Aorta (tissue), 5 donors: ENCODE measurements at places on chromosomes 16 and 17. TPM values are rescaled to one million over a fixed set of nuclear protein-coding genes. Genes with fewer than 3 reads are reported as not detected.

The EMP2 gene
- 133 TPM for total RNA-seq

The ZG16 gene
- not detected for total RNA-seq

DNA sequence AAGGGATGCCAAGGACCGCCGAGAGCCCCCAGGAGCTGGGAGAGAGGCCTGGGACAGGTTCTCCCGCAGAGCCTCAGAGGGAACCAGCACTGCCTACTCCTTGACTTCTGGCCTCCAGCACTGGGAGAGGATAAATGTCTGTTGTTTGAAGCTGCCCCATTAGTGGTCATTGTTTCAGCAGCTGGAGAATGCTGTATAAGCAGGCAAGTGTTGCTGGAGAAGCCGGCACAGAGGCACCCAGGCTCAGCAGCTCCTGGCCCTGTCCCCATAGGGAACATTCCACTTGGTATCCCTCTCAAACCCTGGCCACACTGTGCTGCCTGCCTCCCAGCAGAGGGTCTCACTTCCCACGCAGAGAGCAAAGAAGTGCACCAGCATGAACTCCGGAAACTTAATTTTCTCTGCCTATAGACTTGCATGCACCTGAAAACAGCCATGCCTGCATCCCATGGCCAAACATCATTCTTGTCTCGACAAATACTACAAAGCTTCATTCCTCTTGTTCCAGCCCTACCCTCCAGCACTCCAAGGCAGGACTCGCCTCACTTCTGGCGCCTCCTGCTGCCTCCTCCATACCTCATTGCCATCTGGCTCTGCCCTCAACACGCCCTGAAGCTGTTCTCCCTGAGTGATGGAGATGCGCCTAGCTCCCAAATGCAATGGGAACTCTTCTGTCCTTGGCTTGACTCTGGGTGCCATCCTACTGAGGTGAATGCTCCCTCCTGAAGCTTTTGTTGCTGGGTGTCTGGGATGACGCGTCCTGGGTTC, 88.1 kb downstream of the DNAH17 start:
- H3K36me3 ChIP-seq: no peaks in the 10 kb centered on the region
- H3K27ac ChIP-seq: no peak overlapping the region
- no peak for DNase-seq
- H3K4me3 ChIP-seq: no peak overlapping the region

The CCL7 gene
- total RNA-seq: not detected

DNA sequence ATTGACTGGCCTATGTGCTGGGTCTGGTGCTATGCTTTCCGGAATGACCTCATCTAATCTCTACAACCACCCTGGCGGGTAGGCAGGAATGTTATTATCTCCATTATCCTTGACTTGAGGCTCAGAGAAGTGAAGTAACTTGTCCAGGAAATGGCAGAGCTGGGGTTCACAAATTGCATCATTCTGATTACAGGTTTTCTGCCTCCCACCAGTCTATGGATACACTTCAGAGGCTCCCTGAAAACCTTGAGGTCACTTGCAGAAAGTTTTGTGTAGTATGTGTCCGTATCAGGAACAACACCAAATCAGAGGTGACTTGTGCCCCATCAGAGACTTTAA, 19.1 kb downstream of the NOD2 start:
- no peaks in the 10 kb centered on the region for H3K4me1 ChIP-seq
- H3K36me3 ChIP-seq: no peaks in the 10 kb centered on the region
- no peak for DNase-seq
- no peaks in the 10 kb centered on the region for H3K27me3 ChIP-seq
- no peak overlapping the region for H3K27ac ChIP-seq

The SDK2 gene
- 5.3 TPM for total RNA-seq

GRCh38 chr16:13634253-13634652, 285.7 kb upstream of the ERCC4 start:
- DNase-seq: no peak
- H3K36me3 ChIP-seq: no peaks in the 10 kb centered on the region
- no peaks in the 10 kb centered on the region for H3K27me3 ChIP-seq
- no peaks in the 10 kb centered on the region for H3K4me1 ChIP-seq

GRCh38 chr17:36544307-36545076, at the start of gene GGNBP2:
Gene GGNBP2, plus strand, starts transcription at chr17:36544919. Its CDS starts 806 bp downstream, at chr17:36545725.
- H3K27me3 ChIP-seq: no peaks in the 10 kb centered on the region
- peak within 1 kb of the TSS; percentile 84 for H3K4me3 ChIP-seq
- DNase-seq: peak; percentile 97
- no peaks in the 10 kb centered on the region for H3K36me3 ChIP-seq
- H3K4me1 ChIP-seq: no peaks in the 10 kb centered on the region
- peak within 1 kb of the TSS; percentile 97 for H3K27ac ChIP-seq

The KIF2B gene
- not detected for total RNA-seq

DNA sequence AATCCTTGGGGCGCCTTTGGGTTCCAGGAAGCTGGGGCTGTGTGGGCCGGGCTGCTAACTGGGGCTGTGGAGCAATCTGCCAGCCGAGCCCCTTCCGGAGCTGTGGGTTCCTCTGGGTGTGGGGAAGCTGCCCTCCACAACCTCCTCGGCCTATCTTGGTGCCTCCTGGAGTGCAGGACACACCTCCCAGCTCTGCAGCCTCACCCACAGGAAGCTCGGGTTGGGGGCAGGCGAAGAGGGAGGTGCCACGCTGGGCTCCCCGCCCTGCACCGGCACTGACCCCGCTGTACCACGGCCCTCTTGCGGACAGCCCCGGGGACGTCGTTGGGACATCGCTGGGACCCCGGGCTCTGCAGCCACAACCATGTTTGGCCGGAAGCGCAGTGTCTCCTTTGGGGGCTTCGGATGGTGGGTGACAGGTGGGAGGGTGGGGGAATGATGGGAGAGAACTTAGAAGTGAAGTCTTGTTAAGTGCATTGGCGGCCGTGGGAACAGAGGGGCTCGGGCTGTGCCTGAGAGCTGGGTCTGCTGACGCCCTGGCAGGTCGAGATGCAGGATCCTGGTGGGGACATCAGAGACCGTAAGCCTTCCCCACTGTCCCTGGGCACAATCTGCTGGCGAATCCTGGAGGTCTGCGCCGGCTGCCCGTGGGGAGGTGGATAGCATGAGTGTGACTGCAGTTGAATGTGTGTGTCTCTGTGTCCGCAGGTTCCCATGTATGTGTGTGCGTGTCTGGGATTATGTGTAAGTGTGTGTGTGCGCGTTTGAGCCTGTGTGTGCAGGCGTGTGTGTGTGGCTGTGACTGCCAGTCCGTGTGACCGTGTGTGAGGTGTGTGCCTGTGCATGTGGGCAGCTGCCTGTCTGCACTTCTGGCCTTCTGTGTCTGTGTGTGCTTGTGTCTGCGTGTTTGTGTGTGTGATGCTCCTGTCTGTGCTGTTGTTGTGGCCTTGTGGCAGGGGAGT, at the start of gene RAP1GAP2:
Gene RAP1GAP2 (plus strand): TSS at position 275 of the 962 bp plus-strand sequence. CDS start 90 bp downstream, at position 365.
- H3K27me3 ChIP-seq: no peaks in the 10 kb centered on the region
- DNase-seq: peak; percentile 84
- H3K36me3 ChIP-seq: no peaks in the 10 kb centered on the region

- H3K4me3 ChIP-seq: no peak overlapping the region
- DNase-seq: no peak
- no peaks in the 10 kb centered on the region for H3K27me3 ChIP-seq
- H3K4me1 ChIP-seq: no peaks in the 10 kb centered on the region
These were observed 10.9 kb downstream of the LLGL2 start for GRCh38 chr17:75536366-75536765.

- no peaks in the 10 kb centered on the region for H3K4me1 ChIP-seq
- DNase-seq: no peak
- H3K27ac ChIP-seq: no peak overlapping the region
- H3K27me3 ChIP-seq: no peaks in the 10 kb centered on the region
- no peaks in the 10 kb centered on the region for H3K36me3 ChIP-seq
These were observed 92.2 kb downstream of the HS3ST3A1 start for GRCh38 chr17:13509527-13509926.

- no peaks in the 10 kb centered on the region for H3K4me1 ChIP-seq
- H3K36me3 ChIP-seq: no peaks in the 10 kb centered on the region
These were observed 18.4 kb upstream of the UBE2I start for GRCh38 chr16:1290860-1291575.

The SPATA32 gene
- total RNA-seq: not detected

GRCh38 chr17:37781451-37781850, 36.6 kb upstream of the HNF1B start:
- no peaks in the 10 kb centered on the region for H3K27me3 ChIP-seq
- no peak overlapping the region for H3K27ac ChIP-seq
- H3K4me1 ChIP-seq: no peaks in the 10 kb centered on the region

The FBXO47 gene
- not detected for total RNA-seq

The CDK5R1 gene
- 0.90 TPM for total RNA-seq

DNA sequence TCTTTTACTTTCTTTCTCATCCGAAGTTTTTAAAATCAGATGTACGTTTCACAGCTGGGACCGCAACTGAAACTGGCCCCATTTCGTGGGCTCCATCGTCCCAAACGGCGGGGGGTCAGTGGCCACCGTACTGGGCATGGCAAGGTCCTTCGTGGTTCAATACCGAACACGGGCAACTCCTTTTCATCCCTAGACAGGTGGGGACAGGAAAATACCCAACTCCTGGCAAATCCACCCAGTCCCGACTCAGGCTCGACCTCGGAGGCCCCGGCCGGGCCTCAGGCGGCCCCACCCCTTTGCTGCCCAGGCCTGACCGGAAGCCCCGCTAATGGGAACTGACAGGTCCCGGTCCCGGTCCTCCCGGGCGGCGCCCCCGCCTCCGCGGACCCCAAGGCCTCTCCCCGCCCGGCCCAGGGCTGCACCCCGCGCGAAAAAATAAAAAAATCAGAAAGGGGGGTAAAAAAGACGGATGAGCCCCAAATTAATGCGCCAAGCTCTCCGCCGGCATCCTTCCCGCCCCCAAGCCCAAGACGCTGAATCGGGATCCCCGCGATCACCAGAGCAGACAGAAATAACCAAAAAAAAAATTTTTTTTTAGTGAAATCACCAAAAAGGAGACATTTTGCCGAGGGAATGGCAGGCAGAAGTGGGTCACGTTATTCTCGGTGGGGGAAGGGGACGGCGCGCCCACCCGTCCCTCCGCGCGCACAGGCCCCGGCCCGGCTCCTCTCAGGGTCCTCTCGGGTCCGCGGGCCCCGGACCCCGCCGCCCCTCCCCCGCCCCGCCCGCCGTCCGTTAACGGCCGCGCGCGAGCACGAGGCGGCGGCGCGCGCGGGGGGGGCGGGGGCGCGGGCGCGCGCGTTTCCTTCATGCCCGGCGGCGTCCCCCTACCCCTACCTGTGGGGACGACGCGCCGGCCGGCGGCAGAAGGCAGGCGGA, 562 bp downstream of the ZC3H7A start:
- peak overlapping the region; percentile 94 for H3K4me3 ChIP-seq
- no peaks in the 10 kb centered on the region for H3K27me3 ChIP-seq
- H3K4me1 ChIP-seq: no peaks in the 10 kb centered on the region
- H3K36me3 ChIP-seq: no peaks in the 10 kb centered on the region
- H3K27ac ChIP-seq: peak overlapping the region; percentile 90
- DNase-seq: peak; percentile 86

DNA sequence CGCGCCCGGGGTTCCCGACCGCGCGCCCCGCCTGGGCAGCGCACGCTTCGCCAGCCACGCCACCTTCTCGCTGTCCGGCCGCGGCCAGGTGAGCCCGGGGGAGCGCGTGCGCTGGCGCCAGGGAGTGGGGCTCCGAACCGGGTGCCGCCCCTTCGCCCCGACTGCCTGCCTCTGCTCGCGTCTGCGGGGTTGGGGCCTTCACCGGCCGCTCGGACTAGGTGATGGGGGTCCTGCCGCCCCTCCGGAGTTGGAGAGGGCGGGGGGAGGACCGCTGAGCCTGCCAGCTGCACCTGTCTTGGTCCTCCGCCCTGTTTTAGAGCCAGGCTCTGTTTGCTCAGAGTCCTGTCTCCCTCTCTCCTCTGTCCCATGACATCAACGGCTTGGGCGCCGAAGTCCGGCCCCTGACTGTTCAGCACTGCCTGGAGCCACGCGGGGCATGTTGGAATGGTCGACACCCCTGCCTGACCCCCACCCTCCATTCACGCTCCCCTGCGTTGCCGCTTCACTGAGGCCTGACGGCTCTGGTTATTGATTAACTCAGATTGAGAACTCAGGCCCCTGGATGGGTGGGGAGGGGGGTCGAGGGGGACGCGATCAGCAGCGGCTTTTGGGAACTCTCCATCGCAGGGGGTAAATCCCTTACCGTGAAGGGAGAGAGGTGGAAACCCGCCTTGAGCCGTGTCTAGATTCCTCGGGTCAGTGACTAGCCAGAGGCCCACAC, 748 bp downstream of the SMTNL2 start:
- H3K4me1 ChIP-seq: no peaks in the 10 kb centered on the region
- no peak overlapping the region for H3K4me3 ChIP-seq
- DNase-seq: peak; percentile 37
- no peaks in the 10 kb centered on the region for H3K36me3 ChIP-seq

DNA sequence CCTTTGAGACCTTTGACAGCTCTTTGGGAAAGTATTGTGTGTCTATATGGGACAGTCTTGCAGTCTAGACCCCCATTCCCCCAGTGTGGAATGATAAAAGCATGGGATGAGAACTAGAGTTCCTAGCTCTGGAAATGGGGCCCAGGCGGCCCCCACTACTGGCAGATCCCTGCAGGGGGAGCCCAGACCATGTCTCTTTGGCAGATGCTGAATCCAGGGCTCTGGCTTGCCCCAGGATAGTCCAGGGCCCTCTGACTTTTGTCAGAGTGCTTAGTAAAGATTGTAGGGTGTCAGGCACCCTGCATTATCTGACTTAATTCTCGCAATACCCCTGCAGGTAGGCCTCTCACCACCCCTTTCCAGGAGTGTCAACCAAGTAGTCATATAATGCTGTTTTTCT, 8.3 kb downstream of the ALKBH5 start:
- H3K27me3 ChIP-seq: no peaks in the 10 kb centered on the region
- peaks cover 10% of the 10 kb centered on the region for H3K36me3 ChIP-seq
- no peak overlapping the region for H3K27ac ChIP-seq
- H3K4me1 ChIP-seq: peaks cover 4% of the 10 kb centered on the region

- H3K27ac ChIP-seq: no peak overlapping the region
- no peaks in the 10 kb centered on the region for H3K27me3 ChIP-seq
These were observed 1279.0 kb upstream of the CDH8 start for GRCh38 chr16:63315229-63315628.

The STXBP4 gene
- 20.4 TPM for total RNA-seq

The ACSM2A gene
- not detected for total RNA-seq

GRCh38 chr17:79695797-79696609, 34.7 kb upstream of the ENPP7 start:
- DNase-seq: no peak
- no peak overlapping the region for H3K4me3 ChIP-seq
- H3K27me3 ChIP-seq: no peaks in the 10 kb centered on the region
- H3K4me1 ChIP-seq: no peaks in the 10 kb centered on the region
- no peak overlapping the region for H3K27ac ChIP-seq
- no peaks in the 10 kb centered on the region for H3K36me3 ChIP-seq

DNA sequence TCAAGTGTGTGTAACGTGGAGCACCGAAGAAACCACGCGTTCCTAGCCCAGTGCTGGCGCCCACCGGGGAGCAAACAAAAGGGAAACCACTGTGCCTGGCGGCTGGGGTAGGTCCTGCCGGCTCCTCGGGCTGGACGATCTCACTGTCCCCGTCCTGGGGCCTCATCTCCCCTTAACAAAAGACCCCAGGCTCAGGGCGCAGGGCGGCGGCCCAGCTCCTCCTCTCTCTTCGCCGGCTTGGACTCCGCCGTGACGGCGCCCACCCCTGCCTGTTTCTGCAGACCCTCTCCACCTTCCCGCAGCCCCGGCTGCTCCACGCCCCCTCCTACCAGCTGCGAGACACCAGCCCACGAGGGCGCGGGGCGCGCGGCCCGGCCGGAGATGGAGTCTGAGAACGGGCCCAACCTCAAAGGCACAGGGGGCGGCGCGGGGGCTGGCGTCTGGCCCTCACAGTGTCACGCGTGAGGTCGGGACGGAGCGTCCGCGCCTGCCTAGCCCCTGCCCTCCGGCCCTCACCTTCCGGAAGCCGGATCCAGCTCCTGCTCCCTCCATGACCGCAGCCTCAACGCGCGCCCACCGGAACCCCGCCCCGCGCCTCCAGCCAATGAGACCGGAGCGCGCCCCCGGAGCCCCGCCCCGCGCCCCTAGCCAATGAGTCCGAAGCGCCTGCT, at the start of gene CENPX:
Gene CENPX (minus strand): TSS at position 569 of the 671 bp plus-strand sequence. CDS start 17 bp downstream, at position 552.
- DNase-seq: no peak
- H3K27me3 ChIP-seq: no peaks in the 10 kb centered on the region
- no peaks in the 10 kb centered on the region for H3K36me3 ChIP-seq
- no peaks in the 10 kb centered on the region for H3K4me1 ChIP-seq
- H3K4me3 ChIP-seq: peak within 1 kb of the TSS; percentile 65

The NACA2 gene
- not detected for total RNA-seq
